ENCODE measurements at places on chromosomes 6 and 20. TPM values are rescaled to one million over a fixed set of nuclear protein-coding genes. Genes with fewer than 3 reads are reported as not detected.

- DNase-seq: no peak
Observed at GRCh38 chr6:167917551-167918154, 79.8 kb upstream of the KIF25 start.

- DNase-seq: no peak
Observed at GRCh38 chr6:168650671-168651111, 209.7 kb downstream of the SMOC2 start.

Gene COL11A2
- total RNA-seq: 0.32 TPM

GRCh38 chr6:25449774-25450173 lies 170.6 kb downstream of the CARMIL1 start:
- no peak for DNase-seq

GRCh38 chr6:37218511-37218910 lies 39.1 kb upstream of the TBC1D22B start:
- no peak for DNase-seq

DNA sequence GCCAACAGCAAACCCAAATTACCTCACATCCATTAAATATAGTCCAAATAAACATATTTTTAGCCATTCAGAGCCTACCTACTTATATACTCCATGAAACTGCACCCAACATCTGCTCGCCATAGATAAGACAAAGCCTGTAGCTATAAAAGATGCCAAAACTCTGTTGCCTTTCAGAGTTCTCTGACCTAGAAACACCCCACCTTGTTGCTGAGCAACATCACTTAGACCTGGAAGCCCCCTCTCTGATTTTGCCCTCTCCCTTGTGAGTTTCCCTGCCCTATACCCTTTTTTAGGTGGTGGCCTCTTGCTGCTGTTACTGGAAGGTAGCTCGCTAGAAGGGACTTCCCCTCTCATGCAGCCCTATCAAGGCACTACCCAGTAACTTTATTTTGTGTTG lies 27.7 kb upstream of the FBXL4 start:
- DNase-seq: no peak

Gene HCRTR2
- not detected for total RNA-seq

DNA sequence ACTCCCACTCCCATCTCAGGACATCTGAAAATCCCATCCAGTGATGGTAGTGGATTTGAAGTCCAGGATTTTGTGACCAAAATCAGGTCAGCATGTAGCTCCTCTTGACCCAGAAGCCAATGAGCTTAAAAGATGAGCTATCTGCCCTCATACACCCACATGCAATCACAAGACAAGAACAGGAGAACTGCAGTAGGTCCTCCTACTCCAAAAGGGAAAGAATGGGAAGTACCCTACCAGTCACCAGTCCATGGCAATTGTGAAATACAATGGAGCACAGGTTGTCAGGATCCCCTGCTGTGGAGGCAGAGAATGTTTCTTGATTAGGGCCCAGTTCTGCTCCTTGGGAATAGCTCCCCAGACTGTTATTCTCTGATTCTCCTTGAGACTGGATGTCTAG lies 347.3 kb upstream of the CNR1 start:
- DNase-seq: no peak

Gene EEF1A2
- 1.6 TPM for total RNA-seq

Gene MAS1
- total RNA-seq: not detected

DNA sequence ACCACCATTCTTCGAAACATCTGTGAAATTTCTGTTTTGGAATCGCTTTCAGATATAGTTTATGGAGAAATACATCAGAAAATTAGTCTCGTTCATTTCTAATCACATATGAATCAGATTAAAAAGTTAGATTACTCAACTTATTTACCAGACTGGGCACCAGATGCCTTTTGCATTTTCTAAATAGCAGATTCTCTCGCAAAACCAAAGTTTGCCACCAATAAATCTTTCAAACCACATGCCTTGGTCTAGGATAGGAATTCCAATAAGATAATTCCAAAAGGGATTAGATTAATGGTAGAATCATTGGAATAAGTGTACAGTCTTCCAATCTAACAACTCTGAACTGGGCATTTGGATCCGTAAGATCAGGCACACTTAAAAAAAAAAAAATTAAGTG lies 160.4 kb upstream of the TAB2 start:
- no peak for DNase-seq

- DNase-seq: no peak
Observed at GRCh38 chr6:72691249-72691648, 69.4 kb downstream of the KCNQ5 start.

Gene SLC12A5
- not detected for total RNA-seq

Gene TNXB
- total RNA-seq: 12.4 TPM

Gene HLA-G
- 5.4 TPM for total RNA-seq

Gene MUC22
- total RNA-seq: not detected

DNA sequence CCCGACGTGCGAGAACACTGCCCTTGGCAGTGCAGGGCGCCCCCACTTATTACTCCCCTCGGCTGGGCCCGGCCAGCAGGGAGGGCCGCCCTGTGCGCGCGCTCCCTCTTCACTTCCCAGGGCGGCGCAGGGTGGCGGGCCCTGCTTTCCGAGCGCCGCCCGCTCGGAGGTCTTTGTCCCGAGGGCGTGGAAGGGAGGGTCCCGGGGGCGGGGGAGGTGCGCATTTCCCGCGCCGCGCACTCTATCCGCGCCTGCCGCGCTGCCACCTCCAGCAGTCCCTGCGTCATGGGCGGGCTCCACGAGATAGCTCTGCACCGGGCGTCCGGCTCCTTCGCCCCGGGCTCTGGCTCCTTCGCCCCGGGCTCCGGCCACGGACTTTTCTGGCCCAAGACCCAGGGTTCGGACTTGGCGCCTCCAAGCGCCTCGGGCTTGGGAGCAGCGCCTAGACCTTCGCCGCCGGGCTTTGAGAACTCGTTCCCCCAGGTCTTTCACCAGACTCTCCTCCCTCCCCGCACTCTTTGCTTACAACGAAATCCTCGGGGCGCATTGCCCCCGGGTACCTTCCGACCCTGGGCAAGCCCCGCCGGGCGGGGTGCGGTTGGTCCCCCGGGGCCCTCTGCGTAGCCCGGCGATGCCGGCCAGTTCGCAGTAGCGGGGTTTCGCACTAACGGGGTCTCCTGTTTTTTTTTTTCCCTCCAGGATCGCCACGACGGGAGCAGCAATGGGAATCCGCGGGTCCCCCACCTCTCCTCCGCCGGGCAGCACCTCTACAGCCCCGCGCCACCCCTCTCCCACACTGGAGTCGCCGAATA lies 1.6 kb downstream of the TFAP2C start:
- DNase-seq: no peak

DNA sequence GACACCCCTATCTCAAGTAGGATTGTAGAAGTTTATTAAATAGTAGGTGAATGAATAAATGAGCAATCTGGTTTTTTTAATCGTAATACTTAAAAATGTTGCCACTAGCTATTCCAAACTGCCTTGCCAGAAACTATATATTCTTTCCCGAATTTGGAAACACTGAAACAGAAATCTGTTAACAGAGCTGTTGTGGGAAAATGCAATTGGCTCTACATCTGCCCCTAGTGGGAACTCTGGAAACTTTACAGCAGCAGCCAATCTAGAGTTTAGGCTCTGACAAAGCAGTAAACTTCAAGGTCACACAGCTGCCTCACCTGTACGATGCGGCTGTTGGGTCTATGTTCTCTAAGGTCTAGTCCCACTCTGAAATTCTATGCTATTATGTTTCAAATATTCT lies 41.7 kb downstream of the SYNE1 start:
- no peak for DNase-seq

DNA sequence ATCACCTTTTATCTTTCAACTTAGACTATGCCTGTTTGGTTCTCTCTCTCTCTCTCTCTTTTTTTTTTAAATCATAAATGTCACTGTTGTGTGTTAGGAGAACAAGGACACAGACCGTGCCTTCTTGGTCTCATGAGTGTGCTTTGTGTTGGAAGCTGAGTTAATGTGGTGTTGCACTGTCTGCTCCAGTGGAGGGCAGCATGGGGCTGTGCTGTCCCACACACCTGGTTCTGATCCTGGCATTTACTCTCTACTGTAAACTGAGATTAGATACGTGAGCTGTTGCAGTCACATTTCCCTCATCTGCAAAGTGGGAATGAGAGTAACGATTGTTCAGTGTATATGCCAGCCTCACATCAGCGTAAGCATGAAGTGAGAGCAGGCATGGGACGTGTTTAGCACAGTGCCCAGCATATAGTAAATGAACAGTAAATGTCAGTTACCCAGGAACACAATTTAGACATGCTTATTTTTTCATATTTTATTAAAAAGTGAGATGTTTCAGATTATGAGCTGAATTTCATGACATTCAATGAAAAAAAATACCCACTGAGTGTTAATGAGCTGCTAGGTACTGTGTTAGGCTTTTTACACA lies 161.1 kb downstream of the FARS2 start:
- DNase-seq: no peak

Gene BNIP5
- total RNA-seq: 0.10 TPM

Gene OPN5
- total RNA-seq: not detected

Gene VWA7
- total RNA-seq: 2.9 TPM

- DNase-seq: no peak
Observed at GRCh38 chr20:2753461-2754040, 46.9 kb downstream of the CPXM1 start.

Gene FUCA2
- total RNA-seq: 9.9 TPM

Gene FAM120B
- total RNA-seq: 35.1 TPM

Gene GINM1
- total RNA-seq: 18.0 TPM
